ENCODE measurements at places on chromosomes 5 and 9. TPM values are rescaled to one million over a fixed set of nuclear protein-coding genes. Genes with fewer than 3 reads are reported as not detected.

DNA sequence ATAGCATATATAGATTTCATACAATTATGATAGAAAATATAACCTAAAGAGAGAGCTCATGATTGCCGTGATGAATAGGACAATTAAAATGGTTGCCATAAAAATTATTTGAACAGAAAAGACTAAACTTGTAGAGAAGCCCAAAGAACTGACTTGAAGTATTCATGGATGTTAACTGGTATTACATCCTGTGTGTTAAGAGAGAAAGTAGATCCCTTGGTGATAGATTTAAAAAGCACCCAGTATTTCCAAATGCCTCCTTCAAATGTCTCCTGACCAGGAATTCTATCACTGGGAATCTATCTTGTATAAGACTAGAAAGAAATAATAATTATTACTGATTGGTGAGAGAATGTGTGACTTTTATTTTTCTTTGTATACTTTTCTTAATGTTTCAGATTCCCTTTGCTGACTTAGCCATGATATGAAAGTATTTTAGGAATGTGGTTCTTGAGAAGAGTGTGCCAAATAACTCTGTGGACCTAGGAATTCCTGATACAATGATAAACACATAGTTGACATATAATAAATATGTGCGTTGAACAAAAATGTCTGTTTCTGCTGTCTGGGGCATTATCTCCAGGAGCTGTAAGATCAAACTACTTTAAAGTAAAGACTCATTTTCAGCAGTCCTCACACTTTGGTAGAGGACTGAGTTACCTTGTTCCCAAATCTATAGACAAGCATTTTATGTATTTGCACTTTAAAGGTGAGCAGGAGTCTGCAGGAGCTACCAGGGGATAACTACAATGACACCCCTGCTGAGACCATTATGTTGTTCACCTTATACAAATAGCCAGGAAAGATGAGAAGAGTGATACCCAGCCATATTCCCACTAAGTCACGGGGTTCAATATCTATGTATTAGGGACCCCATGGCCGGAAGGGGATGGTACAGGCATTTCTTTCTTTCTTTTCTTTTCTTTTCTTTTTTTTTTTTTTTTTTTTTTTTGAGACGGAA is 211.1 kb upstream of the TLE4 start:
- peak; percentile 46 for DNase-seq

GRCh38 chr5:137580030-137580429 is 80.9 kb upstream of the SPOCK1 start:
- no peak for DNase-seq

- no peak for DNase-seq
These were observed 30.2 kb upstream of the GRHPR start for GRCh38 chr9:37392272-37392671.

The RETREG1 gene
- total RNA-seq = 1.9 TPM

All from H1 (cell line).